ENCODE measurements at places on chromosomes 7 and 10.
A peak's percentile ranks its signal among the peaks of the same experiment; 100 is the strongest.

DNA sequence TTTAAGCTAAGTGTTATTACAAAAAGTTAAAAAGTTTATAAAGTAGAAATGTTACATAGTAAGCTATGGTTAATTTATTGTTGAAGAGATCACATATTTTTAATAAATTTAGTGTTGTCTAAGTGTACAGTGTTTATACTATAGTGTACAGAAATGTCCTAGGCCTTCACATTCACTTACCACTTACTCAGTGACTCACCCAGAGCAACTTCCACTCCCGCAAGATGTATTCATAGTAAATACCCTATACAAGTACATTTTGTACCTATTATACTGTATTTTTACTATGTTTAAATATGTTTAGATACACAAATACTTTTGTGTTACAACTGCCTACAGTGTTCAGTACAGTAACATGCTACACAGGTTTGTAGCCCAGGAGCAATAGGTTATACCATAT is 69.2 kb downstream of the DNAJC1 start:
- no peak for DNase-seq

GRCh38 chr10:30542001-30542894 is 87.3 kb downstream of the LYZL2 start:
- no peak for DNase-seq

DNA sequence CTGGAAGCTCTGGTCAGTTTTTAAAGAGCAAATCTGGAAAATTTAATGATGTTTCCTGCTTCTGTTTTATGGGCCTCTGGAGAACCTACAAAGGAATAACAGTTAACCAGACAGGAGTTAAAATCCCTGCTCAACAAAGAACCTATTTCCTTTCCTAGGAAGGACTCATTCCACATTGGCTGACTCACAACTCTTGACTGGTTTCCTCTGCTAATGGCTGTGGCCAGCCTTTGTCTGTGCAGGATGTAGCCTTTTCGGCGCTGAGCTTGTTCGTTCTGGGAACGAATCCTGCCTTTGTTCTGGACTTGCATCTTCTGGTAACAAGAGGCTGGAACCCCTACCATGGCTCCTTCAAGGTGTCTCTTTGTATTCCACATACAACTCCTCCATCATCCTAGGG is 112.8 kb upstream of the PDCD4 start:
- peak; percentile 86 for DNase-seq

DNA sequence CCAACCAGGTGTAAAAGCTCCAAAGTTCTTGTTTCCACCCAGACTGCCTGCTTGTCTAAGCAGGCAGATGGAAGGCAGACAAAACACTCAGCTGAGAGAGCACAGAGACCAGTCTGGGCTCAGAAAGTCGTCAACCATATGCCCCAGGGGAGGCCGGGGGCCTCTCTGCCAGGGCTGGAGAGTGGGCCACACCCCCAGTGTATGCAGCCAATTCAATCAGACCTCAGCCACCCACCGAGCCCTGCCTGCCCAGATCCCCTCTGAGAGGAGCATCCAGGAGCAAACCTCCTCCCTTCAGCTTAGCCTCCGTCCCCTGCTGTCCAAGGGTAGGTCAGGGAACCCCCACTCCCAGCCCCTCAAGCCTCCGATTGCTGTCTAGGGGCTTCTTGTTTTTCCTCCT is 196.3 kb downstream of the LSM5 start:
- no peak for DNase-seq

DNA sequence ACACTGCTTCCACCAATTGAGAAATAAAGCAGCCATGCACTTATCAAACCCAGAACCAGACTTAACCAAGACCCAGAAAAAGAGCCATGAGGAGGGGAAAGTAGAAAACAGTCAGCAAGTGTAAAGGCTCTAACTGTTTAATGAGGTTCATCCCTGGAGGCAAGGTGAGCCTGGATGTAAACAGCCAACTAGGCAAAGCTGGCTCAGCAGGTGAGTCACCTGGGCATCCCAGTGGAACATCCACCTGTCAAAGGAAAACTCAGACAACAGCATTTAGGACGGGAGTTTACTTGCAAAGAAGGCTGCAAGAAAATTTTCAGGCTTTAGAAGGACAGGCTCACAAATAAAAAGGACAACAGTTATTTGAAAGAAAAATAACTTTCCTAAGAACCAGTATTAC is 153.0 kb downstream of the SNX13 start:
- no peak for DNase-seq

DNA sequence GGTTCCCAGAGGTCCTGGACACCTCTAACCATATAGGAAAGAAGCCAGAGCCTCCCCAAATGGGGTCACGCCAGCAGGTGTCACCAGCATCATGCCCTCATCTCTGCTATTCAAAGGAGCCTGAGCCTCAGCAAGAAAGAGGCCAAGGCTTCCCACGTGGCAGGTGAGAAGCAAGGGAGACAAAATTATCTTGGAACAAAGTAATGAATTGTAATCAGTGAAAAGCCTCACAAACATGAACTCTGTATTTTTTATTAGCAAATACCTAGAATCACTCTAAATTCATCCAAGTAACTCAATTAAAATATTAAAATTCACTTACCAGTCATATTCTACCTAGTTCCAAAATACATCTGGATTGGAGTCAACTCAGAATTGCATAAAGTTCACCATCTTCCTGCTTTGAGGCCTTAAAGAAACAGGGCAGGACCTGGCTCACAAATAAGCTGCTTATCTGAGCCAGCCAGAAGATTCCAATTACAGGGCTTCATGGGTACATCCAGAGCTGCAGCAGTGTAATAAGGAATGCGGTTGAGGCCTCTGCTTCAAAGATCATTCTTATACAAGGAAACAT is 68.7 kb downstream of the SGMS1 start:
- DNase-seq: no peak

- DNase-seq: no peak
Observed at GRCh38 chr7:77548206-77548605, 11.1 kb downstream of the PTPN12 start.

- no peak for DNase-seq
Observed at GRCh38 chr10:128540128-128540762, 414.0 kb upstream of the MKI67 start.

- DNase-seq: peak; percentile 69
Observed at GRCh38 chr10:114492351-114493037, 88.2 kb upstream of the AFAP1L2 start.

GRCh38 chr7:114530057-114530611 is 115.5 kb downstream of the FOXP2 start:
- no peak for DNase-seq

DNA sequence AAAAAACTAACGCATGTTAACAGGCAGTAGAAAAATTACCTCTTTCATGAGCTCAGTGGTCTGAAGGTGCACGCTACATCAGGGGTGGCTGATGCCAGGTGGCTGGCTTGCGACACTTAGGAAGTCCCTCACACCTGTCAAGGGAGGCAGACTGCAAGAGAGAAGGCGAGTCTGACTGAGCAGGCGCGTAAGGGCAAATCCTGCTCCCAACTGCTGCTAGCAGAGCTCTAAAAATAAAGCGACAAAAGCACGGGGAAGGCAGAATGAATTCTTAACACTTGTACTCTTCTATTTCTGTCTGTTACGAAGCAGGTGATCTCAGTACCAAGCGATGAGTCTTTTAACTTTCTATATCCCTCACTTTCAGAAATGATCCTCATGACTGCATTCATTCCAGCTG is 33.1 kb downstream of the CACNA2D1 start:
- DNase-seq: no peak

Measured in A172 (cell line).